ENCODE measurements at places on chromosomes 4 and X. TPM values are rescaled to one million over a fixed set of nuclear protein-coding genes. Genes with fewer than 3 reads are reported as not detected.

MAP7D2 gene
- polyA plus RNA-seq, result 1.0 TPM

DDIT4L gene
- polyA plus RNA-seq, result 2.1 TPM

TLR10 gene
- not detected for polyA plus RNA-seq

MUC7 gene
- not detected for polyA plus RNA-seq

NXF2B gene
- polyA plus RNA-seq, result not detected

RTL9 gene
- polyA plus RNA-seq, result 0.02 TPM

Measured in SK-N-SH (cell line).